ENCODE measurements at places on chromosomes 16 and 17. TPM values are rescaled to one million over a fixed set of nuclear protein-coding genes. Genes with fewer than 3 reads are reported as not detected.

The TBC1D3K gene
- total RNA-seq = not detected

GRCh38 chr16:17491140-17491662 lies 20.4 kb upstream of the XYLT1 start:
- no peak for DNase-seq

GRCh38 chr16:50096791-50097190 lies 31.0 kb downstream of the HEATR3 start:
- no peak for DNase-seq

The OTOP3 gene
- total RNA-seq = not detected

DNA sequence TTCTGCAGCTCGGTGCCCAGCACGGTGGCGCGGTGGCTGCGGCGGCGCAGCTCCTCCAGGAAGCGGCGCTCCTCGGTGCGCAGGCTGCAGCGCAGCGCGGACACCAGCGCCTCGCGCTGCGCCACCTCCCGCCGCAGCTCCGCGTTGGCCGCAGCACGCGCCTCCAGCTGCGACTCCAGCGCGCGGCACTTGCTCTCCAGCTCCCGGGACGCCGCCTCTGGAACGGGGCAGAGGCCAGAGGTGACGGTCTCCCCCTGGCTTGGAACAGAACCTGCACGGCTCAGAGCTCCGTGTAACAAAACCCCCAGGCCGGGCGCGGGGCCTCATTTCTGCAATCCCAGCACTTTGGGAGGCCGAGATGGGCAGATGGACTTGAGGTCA lies 13.2 kb upstream of the CLUH start:
- DNase-seq = no peak

DNA sequence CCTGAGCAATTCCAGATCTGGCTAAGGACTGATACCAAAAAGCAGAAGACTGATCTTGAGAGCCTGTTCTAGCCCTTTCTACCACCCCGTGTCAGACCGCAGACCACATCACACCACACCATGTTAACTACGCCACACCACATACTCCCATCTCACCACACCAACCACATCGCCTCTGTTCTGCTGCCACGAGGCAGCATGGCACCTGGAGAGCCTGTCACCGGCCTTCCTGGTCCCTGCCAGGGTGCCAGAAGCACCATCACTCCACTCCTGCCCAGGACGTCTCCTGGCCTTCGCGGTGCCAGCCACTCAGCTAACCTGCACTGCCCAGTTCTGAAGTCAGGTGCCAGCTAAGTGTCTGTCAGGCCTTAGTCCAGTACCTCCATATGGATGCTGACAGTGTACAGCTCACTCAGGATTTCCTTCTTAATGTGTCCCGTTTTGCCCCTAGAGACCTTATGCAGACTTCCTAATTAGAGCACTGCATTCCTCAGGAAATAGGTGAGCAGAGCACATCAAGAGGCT lies 37.2 kb upstream of the BCAR1 start:
- no peak for DNase-seq

DNA sequence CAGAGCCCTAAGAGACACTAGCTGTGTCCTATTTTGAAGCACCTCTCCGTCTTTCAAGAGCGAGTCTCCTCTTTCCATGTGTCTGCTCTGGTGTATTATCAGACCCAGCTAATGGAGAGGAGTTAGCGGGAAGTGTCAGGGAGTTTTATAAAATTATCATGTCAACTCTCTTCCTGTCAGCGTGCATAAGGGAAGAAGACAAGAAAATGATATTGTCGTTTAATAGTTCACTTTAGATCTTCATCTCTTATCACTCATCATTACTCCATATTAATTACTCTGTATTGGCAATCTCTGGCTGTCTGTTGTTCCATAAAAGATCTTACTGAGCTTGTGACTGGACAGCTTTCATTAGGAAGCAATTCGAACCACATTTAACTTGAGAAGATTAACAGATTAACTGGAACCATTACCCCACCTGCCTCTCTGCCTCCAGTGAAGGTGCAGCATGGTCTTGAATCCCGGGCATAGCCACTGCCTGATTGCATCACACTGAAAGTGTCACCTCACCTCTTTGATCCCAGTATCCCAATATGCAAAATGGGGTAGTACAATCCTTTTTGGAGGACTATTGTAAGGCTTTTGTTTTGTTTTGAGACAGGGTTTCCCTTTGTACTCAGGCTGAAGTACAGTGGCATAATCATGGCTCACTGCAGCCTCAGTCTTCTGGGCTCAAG lies 121.1 kb downstream of the TMEM114 start:
- no peak for DNase-seq

The MVP gene
- 20.3 TPM for total RNA-seq

GRCh38 chr16:50634947-50635346 lies 46.2 kb downstream of the SNX20 start:
- DNase-seq = no peak

DNA sequence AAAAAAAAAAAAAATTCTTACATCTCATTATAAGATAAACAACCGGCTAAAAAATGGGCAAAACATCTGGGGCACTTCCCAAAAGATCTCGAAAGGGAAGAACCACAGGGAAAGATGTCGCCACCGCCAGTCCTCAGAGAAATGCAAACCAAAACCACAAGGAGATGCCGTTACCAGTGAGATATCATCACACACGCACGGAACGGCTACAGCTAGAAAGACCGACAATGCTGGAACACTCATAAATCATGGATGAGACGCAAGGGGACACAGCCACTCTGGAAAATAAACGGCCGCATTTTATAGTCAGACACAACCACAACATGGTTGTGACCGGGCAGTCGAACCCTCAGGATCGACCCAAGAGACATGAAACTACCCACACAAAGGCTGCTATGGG lies 24.5 kb downstream of the WDR45B start:
- no peak for DNase-seq

DNA sequence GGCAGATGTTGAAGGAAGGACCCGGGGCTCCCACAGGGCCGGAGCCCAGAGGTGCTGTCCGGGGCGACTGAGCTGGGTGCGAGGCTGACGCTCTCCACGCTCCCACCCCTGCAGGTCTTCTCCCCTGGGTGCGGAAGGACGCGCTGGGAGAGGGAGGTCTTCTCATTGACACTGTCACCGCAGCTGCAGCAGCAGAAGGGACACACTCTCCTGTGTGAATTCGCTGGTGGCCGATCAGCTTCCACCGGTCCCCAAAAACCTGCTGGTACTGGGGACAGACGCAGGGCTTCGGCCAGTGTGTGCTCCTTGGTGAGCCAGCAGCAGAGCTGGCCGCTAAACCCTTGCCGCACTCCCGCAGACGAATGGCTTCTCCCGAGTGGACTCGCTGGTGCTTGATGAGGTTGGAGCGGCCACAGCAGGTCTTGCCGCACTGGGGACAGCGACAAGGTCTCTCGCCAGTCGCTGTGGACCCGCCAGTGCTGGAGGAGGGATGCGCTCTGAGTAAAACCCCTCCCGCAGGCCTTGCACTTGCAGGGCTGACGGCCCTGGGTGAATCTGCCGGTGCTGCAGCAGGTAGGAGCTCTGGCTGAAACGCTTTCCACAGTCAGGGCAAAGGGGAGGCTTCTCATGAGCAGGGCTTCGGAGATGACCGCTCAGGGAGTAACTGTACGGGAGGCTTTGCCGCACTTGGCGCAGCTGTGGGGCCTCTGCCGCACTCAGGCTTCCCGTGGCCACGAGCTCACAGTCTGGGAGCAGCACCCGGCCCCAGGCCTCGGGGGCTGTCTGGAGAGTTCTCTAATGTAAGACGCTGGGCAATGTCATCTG lies 6.2 kb downstream of the ZNF843 start:
- DNase-seq = no peak

DNA sequence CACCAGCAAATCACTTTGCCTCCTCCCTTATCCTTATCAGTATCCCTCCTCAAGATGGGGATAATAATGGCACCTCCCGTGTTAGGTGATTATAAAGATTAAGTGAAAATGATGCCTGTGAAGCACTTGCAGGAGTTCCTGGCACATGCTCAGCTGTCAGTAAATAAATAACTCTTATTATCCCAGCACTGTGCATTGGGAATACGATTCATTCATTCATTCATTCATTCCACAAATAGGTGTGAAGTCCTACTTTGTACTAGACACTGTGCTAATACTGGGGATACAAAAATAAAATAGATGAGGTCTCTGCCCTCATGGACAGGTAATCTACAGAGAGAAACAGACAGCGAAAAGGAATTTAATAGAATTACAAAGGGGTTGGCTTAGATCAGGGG lies 2.0 kb downstream of the XYLT2 start:
- DNase-seq = no peak

The SPAG5 gene
- total RNA-seq = 24.8 TPM

DNA sequence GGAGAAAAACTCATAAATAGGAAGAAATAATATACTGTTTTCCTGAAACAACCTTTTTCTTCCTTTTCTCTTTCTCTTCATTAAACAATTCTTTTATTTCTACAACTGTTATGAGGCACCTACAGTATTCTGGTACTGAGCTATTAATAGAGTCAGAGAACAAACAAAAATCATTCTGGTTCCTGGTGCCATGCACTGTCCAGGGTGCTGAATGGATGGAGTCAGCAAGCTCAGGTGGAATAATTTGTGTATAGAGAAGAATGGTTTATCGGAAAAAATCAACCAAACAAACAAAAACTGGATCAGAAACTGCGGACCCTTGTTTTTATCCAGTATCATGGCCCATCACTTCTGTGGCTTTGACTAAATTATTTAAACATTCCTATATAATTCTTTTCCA lies 430.3 kb upstream of the GOT2 start:
- DNase-seq = no peak

The PPP1R1B gene
- 329 TPM for total RNA-seq

DNA sequence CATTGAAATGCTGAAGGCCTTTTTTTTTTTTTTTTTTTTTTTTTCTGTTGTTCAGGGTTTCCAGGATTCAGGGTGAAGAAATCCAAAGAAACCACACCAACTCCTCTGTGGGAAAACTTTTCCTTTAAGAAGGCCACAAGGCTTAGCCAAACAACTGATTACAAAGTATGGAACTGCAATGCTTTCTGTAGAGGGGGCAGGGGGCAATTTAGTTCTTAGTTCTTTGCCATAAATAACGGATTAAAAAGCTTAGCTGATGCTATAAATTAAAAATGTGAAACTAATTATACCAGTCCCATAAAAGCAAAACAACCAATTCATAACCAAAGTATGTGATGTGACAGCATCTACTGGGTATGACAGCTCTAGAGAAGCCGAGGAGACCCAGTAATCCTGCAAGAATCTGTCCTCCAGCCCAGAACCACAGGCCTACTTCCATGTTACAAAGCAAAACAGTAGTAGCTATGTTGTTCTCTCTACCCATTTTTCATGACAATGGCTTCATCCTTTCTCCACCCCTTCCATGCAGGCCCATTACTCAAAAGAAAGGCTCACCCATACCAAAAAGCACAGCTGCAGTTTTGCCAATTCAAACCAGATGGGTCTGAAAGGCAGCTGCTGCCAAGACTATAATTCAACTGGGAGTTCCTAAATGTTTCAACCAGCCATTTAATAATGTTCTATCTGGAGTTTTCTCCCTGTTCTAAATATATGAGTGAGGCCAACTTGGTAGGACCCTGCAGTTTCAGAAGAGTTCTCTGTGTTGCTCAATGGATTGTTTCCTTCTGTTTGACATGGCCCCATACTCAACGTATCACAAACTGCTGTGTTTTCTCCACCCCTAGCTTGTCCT lies 167.1 kb upstream of the ZFHX3 start:
- no peak for DNase-seq

DNA sequence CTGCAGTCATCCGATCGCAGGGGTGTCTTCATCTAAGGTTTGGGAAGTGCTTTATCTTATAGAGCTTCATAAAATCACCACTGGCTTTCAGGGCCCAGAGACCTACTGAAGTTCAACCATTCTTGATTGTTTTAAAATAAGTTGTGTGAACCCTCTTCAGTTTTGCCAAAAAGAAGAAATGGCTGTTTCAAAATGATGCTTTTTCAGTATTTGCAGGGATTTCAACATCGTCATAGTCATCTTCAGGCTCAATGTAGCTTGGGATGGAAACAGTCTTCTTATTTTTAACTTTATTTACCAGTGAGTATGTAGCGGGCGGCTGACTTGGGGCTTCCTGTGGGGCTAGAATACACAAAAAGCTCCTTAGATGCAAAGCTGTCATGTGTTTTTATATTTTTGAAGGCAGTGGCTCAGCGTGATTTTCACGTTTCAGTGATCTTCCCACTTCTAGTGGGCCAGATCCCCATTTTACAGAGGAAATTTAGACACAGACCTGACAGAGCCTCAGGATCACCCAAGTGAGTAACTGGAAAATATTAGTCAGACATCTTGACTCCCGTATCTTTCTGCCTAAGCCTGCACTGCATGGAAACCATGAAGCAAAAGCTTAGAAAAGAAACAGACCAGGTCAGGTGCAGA lies 19.1 kb upstream of the ZNF594 start:
- DNase-seq = no peak

The FAM171A2 gene
- total RNA-seq = 41.6 TPM

DNA sequence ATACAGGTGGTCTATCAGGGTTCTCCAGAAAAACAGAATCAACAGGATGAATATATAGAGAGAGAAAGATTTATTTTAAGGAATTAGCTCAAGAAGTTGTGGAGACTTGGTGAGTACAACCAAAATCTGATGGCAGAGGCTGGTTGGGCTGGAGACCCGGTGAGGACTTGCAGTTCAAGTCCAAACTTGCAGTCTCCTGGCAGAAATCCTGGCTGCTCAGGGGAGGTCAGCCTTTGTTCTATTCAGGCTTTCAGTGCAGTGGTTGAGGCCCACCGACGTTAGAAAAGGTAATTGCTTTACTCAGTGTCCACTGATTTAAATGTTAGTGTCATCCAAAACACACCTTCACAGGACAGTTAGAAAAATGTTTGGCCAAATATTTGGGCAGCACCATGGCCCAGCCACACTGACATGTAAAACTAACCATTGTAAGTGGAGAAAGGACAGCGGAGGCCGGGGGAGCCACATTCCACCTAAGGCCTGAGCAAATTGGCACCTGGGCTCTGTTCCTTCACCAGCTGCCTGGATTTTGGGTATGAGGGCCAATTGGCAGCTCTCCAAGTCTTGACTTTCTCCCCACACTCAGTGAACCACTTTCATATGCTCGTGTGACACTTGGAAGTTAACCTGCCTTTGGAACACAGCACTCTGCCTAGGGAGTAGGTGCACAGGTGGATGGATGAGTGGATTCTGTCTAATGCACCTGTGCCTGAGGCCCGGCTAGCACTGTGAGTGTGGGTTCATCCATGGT lies 54.7 kb downstream of the CACNG5 start:
- no peak for DNase-seq

- DNase-seq = no peak
These were observed 40.9 kb downstream of the TMEM235 start for GRCh38 chr17:78272181-78272913.

The PRAC2 gene
- total RNA-seq = not detected

- no peak for DNase-seq
These were observed 53.1 kb downstream of the PRKCA start for GRCh38 chr17:66355510-66355909.

The JUP gene
- total RNA-seq = 56.0 TPM

GRCh38 chr17:76670020-76670717 lies 26.6 kb upstream of the ST6GALNAC1 start:
- no peak for DNase-seq

DNA sequence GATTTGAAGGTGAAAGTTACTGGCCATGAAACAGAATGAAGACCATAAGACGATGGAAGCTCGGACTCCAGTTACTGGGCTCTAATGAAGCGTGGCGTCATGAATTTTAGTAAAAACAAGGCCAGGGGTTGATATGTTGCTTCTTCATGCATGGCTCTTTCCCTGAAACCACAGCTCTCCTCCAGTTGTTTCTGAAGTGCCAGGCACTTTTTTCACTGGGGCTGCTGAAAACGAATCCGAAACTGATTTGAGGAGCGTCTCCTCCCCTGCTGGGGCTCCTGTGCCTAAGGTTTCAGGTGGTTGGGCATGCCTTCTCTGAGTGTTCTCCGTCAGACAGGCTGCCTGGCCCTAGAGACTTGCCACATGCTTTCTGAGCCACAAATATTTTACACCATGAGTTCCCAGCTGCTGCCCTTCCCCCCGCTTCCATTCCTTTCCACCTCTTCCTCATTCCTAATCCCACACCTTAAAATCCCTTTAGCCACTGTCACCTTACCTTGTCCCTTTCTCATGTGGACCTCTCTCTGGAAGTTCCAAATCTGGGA lies 3.7 kb upstream of the MYL4 start:
- DNase-seq = no peak

Data from spinal cord (tissue), 10 donors.